ENCODE measurements at places on chromosomes 6 and 20. TPM values are rescaled to one million over a fixed set of nuclear protein-coding genes. Genes with fewer than 3 reads are reported as not detected.

The CALHM5 gene
- total RNA-seq, result 1.3 TPM

The ASIP gene
- total RNA-seq, result not detected

The CST7 gene
- total RNA-seq, result not detected

The KCNK17 gene
- total RNA-seq, result not detected

The TCF19 gene
- total RNA-seq, result 19.3 TPM

The RBPJL gene
- not detected for total RNA-seq

The SMIM29 gene
- total RNA-seq, result 16.0 TPM

DNA sequence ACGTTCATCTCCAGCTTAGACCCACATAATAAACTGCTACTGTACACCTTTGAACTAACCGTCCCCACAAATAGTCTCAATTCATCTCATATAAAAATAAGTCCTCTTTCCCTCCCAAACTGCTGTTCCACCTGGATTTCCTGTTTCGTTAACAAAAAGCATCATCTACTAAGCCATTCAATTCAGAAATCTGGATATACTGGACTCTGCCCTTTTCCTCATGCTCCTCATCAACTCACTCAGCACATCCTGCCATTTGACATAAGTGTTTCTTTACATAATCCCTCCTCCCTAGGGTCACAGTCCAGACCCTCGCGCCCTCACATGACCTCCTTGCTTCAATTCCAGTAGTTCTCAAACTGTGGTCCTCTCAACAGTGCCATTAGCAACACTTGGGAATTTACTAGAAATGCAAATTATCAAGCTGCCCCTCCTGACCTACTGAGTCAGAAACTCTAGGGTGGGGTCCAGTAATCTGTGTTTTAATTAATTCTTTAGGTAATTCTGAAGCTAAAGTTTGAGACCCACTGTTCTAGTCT is 4.5 kb downstream of the MKKS start:
- H3K4me1 ChIP-seq, result peaks cover 17% of the 10 kb centered on the region
- peak overlapping the region; percentile 21 for H3K27ac ChIP-seq
- H3K4me3 ChIP-seq, result no peak overlapping the region
- DNase-seq, result peak; percentile 22
- no peaks in the 10 kb centered on the region for H3K36me3 ChIP-seq

DNA sequence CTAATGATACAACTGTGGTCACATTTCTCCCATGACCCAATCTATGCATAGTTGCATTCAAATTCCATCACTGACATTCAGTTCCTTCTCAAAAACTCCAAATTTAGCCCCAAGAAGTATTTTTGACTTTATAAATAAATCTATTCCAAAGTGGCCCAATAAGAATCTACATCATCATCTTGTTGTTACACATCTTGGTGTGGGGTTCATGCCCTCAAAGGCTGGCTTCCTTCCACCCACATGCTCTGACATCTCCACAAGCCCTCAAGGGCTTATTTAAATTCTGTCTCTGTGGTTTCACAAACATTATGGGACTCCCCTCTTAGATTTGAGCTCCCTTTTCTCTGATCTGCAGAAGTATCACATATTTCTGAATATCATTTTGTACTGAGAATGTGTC is 585.3 kb upstream of the BTBD3 start:
- no peak overlapping the region for H3K27ac ChIP-seq
- no peaks in the 10 kb centered on the region for H3K36me3 ChIP-seq
- no peak overlapping the region for H3K4me3 ChIP-seq
- no peaks in the 10 kb centered on the region for H3K27me3 ChIP-seq
- DNase-seq, result no peak
- H3K4me1 ChIP-seq, result no peaks in the 10 kb centered on the region

DNA sequence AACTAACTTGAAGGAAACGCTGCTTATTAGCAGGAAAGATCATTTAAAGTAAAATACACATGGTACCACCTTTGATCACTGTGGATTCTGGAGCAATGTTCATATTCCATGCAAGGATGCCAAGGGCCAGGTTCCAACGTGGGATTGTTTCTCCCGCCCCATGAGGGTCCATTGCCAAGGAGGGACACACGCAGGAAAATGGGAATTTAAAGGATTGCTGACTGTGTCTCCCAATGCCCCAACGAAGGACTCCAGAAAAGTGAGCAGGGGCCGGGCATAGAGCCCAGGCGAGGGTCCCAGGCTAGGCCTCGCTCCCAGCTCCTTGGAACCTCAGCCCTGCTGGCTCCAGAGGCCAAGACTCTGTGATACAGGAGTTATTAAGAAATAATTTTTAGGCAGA is 111.2 kb downstream of the DACT2 start:
- no peak overlapping the region for H3K4me3 ChIP-seq
- H3K27me3 ChIP-seq, result no peaks in the 10 kb centered on the region
- no peaks in the 10 kb centered on the region for H3K36me3 ChIP-seq
- no peaks in the 10 kb centered on the region for H3K4me1 ChIP-seq

GRCh38 chr6:152136449-152136825 is 329.0 kb downstream of the ESR1 start:
- DNase-seq, result no peak
- peaks cover 1% of the 10 kb centered on the region for H3K36me3 ChIP-seq
- H3K27me3 ChIP-seq, result no peaks in the 10 kb centered on the region
- H3K4me3 ChIP-seq, result no peak overlapping the region
- peaks cover 15% of the 10 kb centered on the region for H3K4me1 ChIP-seq
- H3K27ac ChIP-seq, result peak overlapping the region; percentile 20

DNA sequence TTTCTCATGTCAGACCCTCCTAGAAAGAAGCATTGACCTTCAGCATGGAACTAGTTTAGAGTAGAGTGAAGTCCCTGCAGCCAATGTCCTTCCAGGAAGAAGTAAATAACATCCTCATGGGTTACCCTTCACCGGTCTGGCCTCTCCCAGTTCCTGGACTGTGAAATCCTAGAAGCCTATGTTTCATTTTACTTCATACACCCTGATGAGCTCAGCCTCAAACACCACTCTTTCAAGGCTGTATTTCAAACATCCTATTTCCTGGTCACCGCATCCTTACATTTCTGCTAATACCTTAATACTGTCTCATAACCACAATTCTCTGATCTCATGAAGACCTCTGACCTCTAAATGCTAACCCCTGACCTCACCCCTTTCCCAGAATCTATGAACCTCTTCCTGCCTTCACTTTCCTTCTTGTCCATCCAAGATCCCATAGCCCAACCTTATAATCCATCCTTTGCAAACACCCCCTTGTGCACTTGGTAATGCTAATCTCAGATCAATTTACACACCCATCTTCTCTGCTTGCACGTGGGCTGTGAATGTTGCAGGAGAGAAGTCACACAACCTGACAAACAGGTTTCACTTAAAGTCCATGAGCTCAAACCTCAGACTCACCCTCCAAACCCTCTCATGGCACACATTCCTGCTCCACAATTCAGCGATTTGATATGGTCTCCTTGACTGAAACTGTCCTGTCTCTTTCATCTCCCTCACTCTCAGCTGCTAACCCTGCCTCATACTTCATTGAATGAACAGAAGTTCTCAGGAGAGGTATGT is 30.2 kb downstream of the SLC2A10 start:
- H3K4me1 ChIP-seq, result peaks cover 7% of the 10 kb centered on the region
- no peaks in the 10 kb centered on the region for H3K36me3 ChIP-seq
- no peak overlapping the region for H3K4me3 ChIP-seq
- DNase-seq, result no peak
- H3K27me3 ChIP-seq, result no peaks in the 10 kb centered on the region

DNA sequence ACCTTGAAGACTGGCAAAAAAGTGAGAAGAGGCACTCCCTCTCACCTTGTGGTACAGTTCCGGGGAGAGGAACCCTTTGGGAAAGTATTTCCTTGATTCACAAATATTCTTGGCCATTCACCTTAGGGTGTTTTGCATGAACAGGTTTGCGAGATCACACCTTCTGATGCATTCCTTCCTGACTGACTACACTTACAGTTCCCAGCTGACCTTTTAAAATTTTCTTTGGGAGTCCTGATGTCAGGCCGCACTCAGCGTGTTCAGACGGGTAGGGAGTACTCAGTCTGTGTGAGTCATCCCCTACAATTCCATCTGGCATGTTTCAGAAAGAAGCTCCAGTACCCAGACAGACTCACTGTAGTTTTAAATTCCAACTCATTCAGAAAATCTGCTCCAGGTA is 1.7 kb downstream of the ADGRF4 start:
- no peak for DNase-seq
- peaks cover 42% of the 10 kb centered on the region for H3K4me1 ChIP-seq
- H3K36me3 ChIP-seq, result no peaks in the 10 kb centered on the region
- no peak overlapping the region for H3K4me3 ChIP-seq
